Mesenteric fat pad (tissue), 1 donor: ENCODE measurements at places on chromosomes 4 and X. TPM values are rescaled to one million over a fixed set of nuclear protein-coding genes. Genes with fewer than 3 reads are reported as not detected.

DNA sequence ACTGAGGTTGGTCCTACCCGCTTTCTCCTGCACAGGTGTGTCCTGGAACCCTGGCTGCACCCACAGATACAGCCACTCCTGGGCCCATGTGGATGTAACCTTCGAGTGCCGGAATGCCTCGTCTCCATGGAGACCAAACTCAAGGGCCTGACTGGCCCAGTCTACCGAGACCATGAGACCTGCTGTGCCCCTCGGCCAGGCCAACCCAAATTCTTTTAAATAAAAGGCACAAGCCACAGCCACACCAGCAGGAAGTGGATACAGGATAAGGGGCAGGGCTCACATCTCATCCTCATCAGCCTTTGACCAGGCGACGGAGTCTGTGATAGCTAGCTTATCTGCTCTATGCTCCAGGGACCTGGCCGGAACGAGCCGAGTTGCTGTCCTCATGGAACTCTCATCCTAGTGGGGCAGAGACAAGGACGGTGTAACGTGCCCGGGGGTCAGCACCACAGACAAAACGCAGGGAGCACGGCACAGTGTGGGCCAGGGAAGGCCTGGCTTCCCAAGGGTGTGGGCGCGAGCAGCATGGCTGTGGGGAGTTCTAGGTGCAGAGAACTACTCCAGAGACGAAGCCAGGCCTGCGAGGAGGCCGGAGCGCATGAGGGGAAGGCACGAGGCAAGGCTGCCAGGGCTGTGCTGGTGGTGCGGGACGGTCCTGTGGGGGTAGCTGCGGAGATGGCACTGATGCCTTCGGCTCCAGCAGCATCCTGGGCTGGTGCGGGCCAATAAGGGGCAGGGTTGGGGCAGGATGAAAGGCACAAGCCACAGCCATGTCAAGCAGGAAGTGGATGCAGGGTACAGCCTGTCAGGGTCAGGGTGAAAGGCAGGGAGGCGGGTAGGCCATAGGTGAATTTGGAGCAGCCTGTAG lies 22.7 kb downstream of the NOP14 start:
- peak; percentile 73 for DNase-seq

DNA sequence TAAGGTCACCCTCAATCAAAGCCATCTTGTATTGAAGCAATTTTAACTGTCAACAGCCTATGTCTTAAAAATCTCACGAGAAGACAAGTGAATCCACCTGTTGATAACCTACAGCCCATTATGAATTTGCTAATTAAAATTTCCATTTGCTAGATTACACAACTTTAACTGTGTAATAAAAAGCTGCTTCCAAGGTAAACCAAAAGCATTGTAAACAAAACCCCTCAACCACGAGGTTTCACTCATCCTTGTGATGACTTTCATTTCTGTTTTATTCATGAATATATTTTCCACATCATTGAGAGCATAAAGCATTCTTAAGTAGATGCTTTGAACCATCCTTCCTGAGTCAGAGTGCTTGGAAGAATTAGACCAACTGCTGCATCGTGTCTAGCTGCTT lies 217.5 kb upstream of the GYPA start:
- DNase-seq = no peak

DNA sequence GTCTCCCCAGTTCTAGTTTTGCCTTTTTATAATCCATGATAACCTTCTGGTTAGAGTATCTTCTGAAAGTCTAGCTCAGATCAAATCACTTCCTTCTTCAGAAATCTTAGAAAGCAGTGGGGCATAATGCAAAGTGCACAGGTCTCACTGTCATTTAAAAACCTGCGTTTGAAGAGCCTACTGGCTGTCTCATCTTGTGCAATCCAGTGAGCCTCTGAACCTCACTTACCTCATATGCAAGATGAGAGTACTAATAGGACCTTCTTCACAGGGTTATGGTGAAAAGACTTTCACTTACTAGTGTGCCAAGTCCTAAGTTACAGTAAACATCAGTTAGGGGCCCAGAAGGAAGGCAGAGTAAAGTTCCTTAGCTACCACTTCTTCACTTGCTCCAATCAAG lies 131.4 kb downstream of the ENOX2 start:
- no peak for DNase-seq

GRCh38 chr4:176406736-176407135 lies 87.0 kb downstream of the SPCS3 start:
- no peak for DNase-seq

Gene MYOZ2
- total RNA-seq = 0.29 TPM

GRCh38 chrX:119607018-119607389 lies 780 bp upstream of the NKRF start:
- DNase-seq = no peak

DNA sequence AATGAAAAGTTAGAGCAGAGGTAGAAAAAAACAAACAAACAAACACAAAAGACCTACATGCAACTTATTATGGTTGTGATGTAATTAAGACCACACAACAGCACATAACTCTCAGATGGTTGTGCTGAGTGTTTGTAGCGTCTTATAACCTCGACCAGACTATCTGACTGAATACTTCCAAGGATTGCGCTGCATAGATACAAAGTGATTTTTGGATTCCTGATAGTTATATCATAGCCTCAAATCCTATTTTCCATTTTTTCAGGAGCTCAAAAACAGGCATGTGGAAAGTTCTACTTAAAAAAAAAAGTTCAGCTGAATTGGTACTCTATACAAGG lies 236.1 kb downstream of the SPRY1 start:
- no peak for DNase-seq

DNA sequence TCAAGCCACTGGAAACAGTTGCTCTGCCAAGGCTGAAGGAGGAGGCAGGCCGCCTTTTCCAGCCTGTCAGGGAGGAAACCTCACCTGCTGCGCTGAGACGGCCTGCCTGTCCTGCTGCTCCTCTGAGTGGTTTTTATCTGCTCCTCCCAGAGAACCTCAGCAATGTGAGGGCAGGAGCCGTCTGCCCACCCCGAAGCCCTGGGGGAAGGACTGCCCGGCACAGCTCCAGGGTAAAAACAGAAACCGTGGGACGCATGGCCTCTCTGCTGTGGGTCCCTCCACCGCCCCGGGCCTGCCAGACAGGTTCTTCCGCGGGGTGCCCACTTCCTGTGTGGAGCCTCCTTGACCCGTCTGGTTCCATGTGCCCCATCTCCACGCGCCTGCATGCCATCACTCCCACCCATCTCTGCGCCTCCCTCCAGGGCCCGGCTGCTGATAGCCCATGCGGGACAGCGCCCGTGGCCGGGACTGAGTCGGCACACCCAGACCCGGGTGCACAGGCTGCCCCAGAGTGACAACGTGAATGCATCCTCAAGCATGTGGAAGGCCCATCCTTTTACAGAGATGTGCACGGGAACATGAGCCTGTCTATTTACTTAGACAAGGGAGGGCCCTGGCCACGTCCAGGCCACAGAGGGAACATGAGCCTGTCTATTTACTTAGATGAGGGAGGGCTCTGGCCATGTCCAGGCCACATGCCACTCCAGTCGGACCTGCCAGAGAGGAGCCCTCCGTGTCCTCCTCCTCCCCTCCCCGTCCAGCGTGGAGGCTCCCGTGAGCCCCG lies 4.0 kb upstream of the SLC49A3 start:
- no peak for DNase-seq

Gene MAGEA10
- total RNA-seq = not detected

Gene MAGIX
- total RNA-seq = 1.6 TPM

- DNase-seq = peak; percentile 90
These were observed at the start of gene COL25A1 for GRCh38 chr4:109302361-109303139. Gene COL25A1, minus strand, starts transcription at chr4:109302658.

- no peak for DNase-seq
These were observed 1403.5 kb upstream of the PABPC4L start for GRCh38 chr4:135605076-135605475.

GRCh38 chrX:13334491-13334890 lies 14.6 kb upstream of the ATXN3L start:
- no peak for DNase-seq

DNA sequence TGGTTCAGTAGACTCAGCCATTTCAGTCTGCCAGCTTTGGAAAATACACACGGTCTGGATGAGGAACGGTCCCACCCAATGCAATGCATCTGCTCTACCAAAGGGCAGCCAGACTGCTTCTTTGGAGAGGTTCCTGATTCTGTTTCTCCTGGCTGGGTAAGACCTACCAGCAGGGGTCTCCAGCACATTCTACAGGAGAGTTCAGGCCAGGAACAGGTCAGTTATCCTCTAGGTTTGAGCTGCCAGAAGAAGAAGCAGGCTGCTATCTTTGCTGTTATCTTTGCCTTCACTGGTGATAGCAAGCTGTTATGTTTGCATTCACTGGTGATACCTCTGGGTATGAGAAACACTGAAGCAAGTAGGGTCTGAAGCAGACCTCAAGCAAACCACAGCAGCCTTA lies 45.5 kb upstream of the PBDC1 start:
- DNase-seq = no peak

Gene PABPC1L2B
- total RNA-seq = not detected

GRCh38 chr4:6443035-6444023 lies 29.1 kb downstream of the PPP2R2C start:
- DNase-seq = no peak

GRCh38 chr4:122612540-122612939 lies 8.3 kb downstream of the IL21 start:
- DNase-seq = no peak

- DNase-seq = no peak
These were observed 1378.2 kb downstream of the STIM2 start for GRCh38 chr4:28238876-28239275.
